ENCODE measurements at places on chromosomes 2 and 18.

DNA sequence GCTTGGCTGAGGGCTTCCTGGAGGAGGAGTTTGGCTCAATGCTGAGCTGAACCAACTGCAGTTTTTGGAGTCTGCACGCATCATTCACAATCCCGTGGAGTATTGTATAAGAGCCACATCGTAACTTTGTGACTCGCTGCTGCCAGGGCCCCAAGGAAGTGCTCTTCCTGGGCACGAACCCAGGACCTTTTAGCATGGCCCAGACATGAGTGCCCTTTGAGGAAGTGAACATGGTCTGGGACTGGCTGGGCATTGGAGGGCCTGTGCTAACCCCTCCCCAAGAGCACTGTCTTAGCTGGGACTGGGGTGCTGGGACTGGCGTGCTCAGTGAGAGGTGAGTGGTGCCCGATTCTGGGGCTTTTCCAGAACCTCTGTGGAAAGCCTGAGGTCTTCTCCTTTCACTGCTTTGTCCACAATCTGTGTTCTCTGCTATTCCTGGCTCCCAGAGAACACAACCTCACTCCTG lies 88.6 kb downstream of the LIPG start:
- DNase-seq, result peak; percentile 44

- DNase-seq, result no peak
Measured at GRCh38 chr2:226622484-226622883, 177.1 kb downstream of the IRS1 start.

DNA sequence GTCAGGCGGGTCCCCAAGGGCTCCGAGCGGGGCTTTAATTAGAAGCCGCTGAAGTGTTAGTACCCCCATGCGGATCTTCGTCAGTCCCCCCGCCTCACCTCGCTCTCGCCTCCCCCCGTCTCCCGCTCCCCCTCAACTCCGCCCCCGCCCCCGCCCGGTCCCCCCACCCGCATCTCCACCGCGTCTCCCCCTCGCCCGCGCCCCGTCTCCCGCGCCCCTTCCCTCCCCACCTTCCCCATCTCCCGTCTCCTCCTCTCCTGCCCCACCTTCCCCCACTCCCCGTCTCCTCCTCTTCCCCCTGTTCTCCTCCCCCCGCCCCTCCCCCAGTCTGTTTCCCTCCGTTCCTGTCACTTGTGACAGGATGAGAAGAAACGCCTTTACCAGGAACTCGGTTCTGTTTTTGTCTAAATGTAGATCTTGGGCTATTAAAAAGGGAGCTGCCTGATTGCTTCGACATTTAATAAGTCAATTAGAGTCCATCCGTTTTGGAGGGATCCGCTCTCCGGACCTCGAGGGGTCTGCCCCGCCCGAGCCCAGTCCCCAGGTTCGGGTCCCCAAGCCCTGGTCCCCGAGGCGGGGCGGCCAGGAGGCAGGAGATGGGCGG lies 969 bp upstream of the ALKAL2 start:
- DNase-seq, result no peak

GRCh38 chr2:238573916-238574315 lies 147.2 kb downstream of the ASB1 start:
- DNase-seq, result no peak

GRCh38 chr18:66694852-66695251 lies 91.0 kb upstream of the CDH19 start:
- no peak for DNase-seq

DNA sequence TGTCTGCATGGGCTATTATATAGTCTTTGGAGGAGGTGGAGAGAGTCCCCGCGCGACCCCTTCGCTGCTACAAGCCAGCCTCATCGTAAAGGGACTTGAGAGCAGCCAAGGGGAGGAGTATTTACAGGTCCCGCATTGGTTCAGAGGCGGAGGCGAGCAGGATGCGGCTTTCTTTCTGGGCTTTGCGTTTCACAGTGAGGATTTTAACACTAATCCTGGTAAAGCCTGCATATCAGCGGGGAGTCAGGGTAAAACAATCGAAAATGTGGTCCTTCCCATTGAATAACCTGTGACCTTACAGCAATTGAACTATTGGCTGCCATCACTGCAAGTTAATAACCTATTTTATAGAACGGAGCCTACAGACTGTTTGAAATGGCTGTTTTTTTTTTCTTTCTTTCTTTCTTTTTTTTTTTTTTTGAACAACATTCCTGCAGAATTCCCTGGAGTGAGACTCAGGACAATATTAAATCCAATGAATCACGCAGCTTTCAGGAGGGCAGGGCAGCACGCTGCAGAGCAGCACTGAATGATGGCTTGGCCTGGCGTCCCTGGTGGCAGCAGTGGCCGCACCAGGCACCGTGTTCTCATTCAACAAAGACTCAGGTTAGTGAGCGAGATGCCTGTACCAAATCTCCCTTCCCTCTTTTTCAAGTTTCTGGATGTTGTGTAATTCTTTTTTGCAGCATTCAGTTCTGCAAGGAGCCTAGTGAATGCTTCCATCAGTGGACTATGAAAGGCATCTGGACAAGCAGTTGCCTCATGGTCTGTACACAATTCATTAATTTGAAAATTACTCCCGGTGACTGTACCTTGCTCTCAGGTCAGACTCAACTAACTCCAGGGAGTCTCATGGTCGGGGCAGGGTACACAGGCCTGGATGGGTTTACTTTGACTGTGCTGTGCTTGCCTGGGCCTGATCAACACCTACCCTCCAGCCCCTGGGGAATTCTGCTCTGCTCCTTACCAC lies 19.8 kb downstream of the SMIM21 start:
- peak; percentile 77 for DNase-seq

- no peak for DNase-seq
Measured at GRCh38 chr2:237692601-237693290, 65.4 kb downstream of the LRRFIP1 start.

DNA sequence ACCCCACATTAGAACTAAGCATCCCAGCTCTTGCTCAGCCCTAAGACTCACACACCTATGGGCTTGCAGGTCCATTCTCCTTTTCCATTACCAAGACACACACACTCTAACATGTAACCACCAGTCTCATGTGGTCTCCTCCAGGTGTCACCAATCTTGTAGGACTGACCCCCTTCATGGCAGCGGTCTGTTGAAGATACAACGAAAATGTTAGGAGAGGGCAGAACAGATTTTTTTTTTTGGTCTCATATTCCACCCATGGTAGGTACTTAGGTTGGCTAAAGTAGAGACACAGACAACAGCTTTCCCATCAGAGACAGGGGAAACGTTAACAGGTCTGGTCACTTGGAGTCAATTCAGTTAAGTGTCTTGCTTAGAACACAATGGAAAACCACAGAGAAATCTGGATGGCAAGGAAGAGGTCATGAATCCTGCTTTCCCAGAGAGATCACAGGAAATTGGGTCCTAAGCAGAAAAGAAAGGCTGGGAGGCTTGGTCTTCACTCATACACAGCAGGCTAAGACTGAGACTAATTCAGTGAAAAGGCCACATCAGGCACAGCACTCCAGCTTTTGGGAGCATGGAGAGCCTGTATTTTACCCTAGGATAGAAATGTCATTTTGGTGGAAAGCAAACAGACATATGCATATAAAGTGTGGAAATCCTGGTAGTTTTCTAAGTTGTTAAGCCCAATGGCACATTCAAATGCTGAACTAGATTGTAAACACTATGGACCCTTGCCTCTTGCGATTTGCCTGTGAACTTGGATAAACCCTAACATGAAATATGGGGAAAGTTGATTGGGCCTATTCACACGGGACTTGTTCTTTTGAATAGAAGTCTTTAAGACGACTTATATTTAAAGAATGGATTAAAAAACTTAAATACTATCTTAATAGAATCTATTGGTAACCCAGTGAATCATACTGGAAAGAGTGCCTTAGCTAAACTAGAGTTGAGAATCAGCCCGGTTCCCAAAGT lies 3.8 kb downstream of the FN1 start:
- DNase-seq, result peak; percentile 56

DNA sequence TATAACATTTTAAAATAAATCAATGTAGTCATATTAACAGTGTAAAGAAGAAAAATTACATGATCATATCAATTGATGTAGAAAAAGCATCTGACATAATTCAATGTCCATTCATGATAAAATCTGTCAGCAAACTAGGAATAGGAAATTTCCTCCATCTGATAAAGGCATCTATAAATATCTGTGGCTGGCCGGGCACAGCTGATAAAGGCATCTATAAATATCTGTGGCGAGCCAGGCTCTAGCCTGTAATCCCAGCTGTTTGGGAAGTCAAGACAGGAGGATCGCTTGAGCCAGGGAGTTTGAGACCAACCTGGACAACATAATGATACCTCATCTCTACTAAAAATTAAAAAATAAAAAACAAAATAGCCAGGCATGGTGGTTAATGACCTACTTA lies 18.1 kb upstream of the RANBP2 start:
- no peak for DNase-seq

All from fibroblast of mammary gland (primary cell).